ENCODE measurements at places on chromosomes 2 and 18. TPM values are rescaled to one million over a fixed set of nuclear protein-coding genes. Genes with fewer than 3 reads are reported as not detected.
A peak's percentile ranks its signal among the peaks of the same experiment; 100 is the strongest.

The CASP8 gene
- 78.7 TPM for total RNA-seq

The UPP2 gene
- not detected for total RNA-seq

The GCG gene
- not detected for total RNA-seq

DNA sequence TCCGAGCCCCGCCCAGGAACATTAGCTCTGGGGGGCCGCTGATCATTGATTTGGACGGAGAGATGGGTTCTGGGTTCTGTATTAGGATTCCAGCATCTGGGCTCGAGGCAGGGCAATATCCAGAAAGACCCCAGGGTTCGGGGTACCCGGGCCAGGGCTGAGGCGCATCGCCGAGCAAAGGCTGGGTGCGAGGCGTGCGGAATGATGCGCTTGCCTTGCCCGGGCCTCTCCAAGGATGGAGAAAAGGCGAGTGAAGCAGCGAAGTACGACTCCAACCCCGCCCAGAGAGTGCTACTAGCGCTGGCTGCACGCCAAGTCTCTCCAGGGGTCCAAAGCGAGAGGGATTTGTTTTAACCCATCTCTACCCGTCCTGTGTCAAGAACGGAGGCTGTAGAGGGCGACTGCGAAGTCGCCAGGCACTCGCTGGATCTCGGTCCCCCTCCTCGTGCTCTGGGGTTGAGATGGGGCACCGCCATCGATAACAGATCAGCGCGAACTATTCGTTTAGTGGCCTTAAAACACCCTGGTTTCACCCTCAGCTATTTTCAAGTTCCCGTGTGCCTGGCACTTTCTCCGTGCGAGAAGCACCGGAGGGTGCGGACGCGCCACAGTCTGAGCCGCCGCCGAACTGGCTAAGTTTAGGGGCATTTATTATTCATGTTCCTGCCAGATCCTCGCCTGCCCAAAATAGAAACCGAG, 1.9 kb downstream of the ADCYAP1 start:
- peaks cover 16% of the 10 kb centered on the region for H3K4me1 ChIP-seq
- no peaks in the 10 kb centered on the region for H3K36me3 ChIP-seq
- no peak for DNase-seq
- no peak overlapping the region for H3K27ac ChIP-seq
- peaks cover 73% of the 10 kb centered on the region for H3K27me3 ChIP-seq

DNA sequence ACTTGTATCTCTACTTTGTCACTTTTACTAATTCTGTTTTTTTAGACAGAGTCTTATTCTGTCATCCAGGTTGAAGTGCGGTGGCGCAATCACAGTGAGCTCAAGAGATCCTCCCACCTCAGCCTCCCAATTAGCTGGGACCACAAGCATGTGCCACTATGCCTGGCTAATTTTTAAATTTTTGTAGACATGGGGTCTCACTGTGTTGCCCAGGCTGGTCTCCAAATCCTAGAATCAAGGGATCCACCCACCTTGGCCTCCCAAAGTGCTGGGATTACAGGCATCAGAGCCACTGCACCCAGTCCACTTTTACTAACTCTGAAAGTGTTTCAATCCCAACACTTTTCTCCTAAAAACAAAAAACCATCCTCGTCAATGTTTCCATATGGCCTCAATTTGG, 94.9 kb downstream of the MALT1 start:
- peaks cover 43% of the 10 kb centered on the region for H3K27me3 ChIP-seq
- no peak overlapping the region for H3K4me3 ChIP-seq
- no peak overlapping the region for H3K27ac ChIP-seq
- no peak for DNase-seq
- H3K4me1 ChIP-seq: peaks cover 27% of the 10 kb centered on the region

GRCh38 chr18:75201282-75202270, 7.4 kb downstream of the PTGR3 start:
- H3K27ac ChIP-seq: no peak overlapping the region
- peaks cover 14% of the 10 kb centered on the region for H3K27me3 ChIP-seq
- DNase-seq: no peak
- no peaks in the 10 kb centered on the region for H3K36me3 ChIP-seq

- no peak for DNase-seq
- H3K4me1 ChIP-seq: no peaks in the 10 kb centered on the region
- no peaks in the 10 kb centered on the region for H3K36me3 ChIP-seq
- H3K4me3 ChIP-seq: no peak overlapping the region
- H3K27me3 ChIP-seq: peaks cover 5% of the 10 kb centered on the region
- no peak overlapping the region for H3K27ac ChIP-seq
Measured at GRCh38 chr2:217835931-217836891, 166.6 kb downstream of the TNS1 start.

DNA sequence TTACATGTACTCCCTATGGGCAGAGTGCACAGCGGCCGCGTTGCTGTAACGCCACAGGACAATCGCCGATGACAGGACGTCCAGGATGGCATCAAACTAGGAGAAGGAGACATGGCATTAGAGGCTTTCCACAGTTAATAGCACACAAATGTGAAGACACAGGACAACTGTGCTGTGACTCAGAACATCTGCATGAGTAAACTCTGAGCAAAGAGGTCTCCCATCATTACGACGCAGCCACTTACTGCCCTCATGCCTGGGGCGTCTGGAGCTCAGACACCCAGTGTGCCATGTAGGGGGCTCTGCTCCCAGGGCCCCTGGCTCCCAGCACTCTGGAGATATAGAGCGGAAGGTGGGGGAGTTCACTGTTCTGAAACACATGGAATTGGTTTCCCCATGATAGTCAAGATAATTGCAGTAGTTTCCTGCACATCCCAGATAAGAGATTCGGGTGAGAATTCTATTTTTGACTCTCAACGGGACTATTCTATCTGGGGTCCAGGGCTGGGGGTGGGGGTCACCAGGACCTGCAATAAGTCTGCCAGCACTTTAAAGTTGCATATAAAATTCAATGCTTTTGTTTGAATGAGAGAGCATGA, 168.1 kb downstream of the TMEM163 start:
- no peak overlapping the region for H3K4me3 ChIP-seq
- peaks cover 2% of the 10 kb centered on the region for H3K27me3 ChIP-seq
- no peaks in the 10 kb centered on the region for H3K36me3 ChIP-seq
- DNase-seq: no peak
- no peaks in the 10 kb centered on the region for H3K4me1 ChIP-seq

DNA sequence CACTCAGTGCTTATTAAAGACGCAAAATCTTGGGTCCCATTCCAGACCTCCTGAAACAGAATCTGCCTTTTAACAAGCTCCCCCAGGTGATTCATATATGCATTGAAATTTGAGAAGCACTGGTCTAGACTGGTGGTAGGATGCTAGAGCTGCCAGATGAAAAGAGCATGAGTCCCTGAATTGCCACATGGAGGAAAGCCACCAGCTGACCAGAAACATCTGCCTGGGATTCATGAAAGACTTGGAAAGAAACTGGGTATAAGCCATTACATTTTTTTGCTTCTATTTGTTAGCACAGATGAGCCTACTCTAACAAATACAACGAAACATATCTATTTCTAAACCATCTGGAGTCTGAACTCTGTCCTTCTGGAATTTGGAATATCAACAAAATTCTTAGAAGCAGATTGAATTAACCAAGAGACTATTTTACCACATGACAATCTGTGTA, 228.9 kb downstream of the RBM43 start:
- H3K4me3 ChIP-seq: no peak overlapping the region
- H3K4me1 ChIP-seq: peaks cover 6% of the 10 kb centered on the region
- H3K27ac ChIP-seq: no peak overlapping the region

- DNase-seq: no peak
- peaks cover 8% of the 10 kb centered on the region for H3K4me1 ChIP-seq
- no peaks in the 10 kb centered on the region for H3K27me3 ChIP-seq
Measured at GRCh38 chr18:57542126-57542525, 44.4 kb downstream of the FECH start.

DNA sequence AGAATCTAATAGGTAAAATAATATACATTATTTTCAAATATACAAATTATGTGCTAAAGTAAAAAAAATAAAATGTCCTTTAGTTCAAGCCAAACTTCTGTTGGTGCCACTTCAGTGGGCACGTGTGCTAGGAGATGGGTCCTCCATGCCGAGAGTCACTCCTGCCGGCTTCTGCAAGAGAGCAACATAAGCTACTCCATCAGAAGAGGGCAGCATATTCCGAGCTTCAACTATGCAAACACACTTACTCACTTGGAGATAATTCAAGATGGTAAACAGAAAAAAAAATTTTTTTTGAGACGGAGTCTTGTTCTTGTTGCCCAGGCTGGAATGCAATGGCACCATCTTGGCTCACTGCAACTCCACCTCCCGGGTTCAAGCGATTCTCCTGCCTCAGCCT, 24.4 kb downstream of the CNOT11 start:
- H3K27ac ChIP-seq: no peak overlapping the region
- DNase-seq: no peak
- no peaks in the 10 kb centered on the region for H3K27me3 ChIP-seq
- peaks cover 21% of the 10 kb centered on the region for H3K4me1 ChIP-seq
- peaks cover 14% of the 10 kb centered on the region for H3K36me3 ChIP-seq

GRCh38 chr2:39724828-39725144, 54.3 kb downstream of the THUMPD2 start:
- H3K27me3 ChIP-seq: peaks cover 5% of the 10 kb centered on the region
- DNase-seq: no peak
- H3K4me1 ChIP-seq: peaks cover 7% of the 10 kb centered on the region
- no peaks in the 10 kb centered on the region for H3K36me3 ChIP-seq
- no peak overlapping the region for H3K4me3 ChIP-seq

- DNase-seq: peak; percentile 10
- peaks cover 7% of the 10 kb centered on the region for H3K27me3 ChIP-seq
- H3K27ac ChIP-seq: no peak overlapping the region
- no peaks in the 10 kb centered on the region for H3K4me1 ChIP-seq
Measured at GRCh38 chr2:204479557-204479956, 65.7 kb upstream of the PARD3B start.

- H3K36me3 ChIP-seq: no peaks in the 10 kb centered on the region
- H3K27ac ChIP-seq: no peak overlapping the region
- no peaks in the 10 kb centered on the region for H3K27me3 ChIP-seq
- peaks cover 4% of the 10 kb centered on the region for H3K4me1 ChIP-seq
- H3K4me3 ChIP-seq: no peak overlapping the region
Measured at GRCh38 chr2:203510941-203511305, 24.2 kb downstream of the RAPH1 start.

DNA sequence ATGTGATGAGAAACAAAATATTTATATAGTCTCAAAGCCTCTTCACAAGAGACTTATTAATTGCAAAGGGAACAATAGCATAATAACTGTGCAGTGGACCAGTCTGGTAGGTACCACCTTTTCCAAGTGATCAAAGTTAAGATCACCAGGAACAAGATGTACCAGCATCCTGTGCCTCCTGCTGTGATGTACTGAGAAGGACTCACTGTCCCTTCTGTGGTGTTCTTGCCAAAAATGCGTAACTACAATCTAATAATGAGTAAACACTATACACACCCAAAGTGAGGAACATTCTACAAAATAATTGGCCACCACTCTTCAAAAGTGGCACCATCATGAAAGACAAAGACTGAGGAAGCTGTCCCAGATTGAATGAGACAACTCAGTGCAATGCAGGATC, 14.5 kb downstream of the GNLY start:
- no peak overlapping the region for H3K4me3 ChIP-seq
- H3K4me1 ChIP-seq: peaks cover 24% of the 10 kb centered on the region
- no peak overlapping the region for H3K27ac ChIP-seq
- DNase-seq: no peak
- no peaks in the 10 kb centered on the region for H3K36me3 ChIP-seq
- H3K27me3 ChIP-seq: peaks cover 14% of the 10 kb centered on the region

GRCh38 chr2:24453379-24454073, 37.5 kb upstream of the NCOA1 start:
- no peaks in the 10 kb centered on the region for H3K27me3 ChIP-seq
- peaks cover 11% of the 10 kb centered on the region for H3K4me1 ChIP-seq
- no peak for DNase-seq
- H3K4me3 ChIP-seq: no peak overlapping the region
- peaks cover 7% of the 10 kb centered on the region for H3K36me3 ChIP-seq

GRCh38 chr2:209525834-209526281, 102.0 kb downstream of the MAP2 start:
- H3K4me1 ChIP-seq: peaks cover 12% of the 10 kb centered on the region
- H3K4me3 ChIP-seq: peak overlapping the region; percentile 7
- no peak overlapping the region for H3K27ac ChIP-seq
- no peak for DNase-seq
- H3K36me3 ChIP-seq: no peaks in the 10 kb centered on the region

DNA sequence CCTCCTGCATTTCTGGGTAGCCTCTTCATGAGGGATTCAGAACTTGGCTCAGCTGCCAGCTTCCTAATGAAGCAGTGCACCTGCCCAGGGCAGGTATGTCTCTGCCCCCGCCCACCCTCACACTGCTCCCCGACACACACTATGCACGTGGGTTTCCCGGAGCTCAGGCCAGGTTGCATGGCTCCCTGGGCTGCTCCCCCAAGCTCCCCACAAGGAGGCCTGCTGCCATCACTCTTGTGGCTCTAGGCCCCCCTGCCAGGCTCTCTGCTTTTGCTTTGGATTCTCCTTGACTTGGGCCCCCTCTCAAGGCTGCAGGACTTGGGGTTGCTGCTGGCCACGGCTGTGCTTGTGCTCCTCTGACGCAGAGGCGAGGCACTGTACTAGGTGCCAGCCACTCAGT, 43.6 kb downstream of the ADD2 start:
- no peak overlapping the region for H3K4me3 ChIP-seq
- no peak overlapping the region for H3K27ac ChIP-seq
- H3K4me1 ChIP-seq: no peaks in the 10 kb centered on the region
- no peaks in the 10 kb centered on the region for H3K27me3 ChIP-seq
- DNase-seq: no peak

DNA sequence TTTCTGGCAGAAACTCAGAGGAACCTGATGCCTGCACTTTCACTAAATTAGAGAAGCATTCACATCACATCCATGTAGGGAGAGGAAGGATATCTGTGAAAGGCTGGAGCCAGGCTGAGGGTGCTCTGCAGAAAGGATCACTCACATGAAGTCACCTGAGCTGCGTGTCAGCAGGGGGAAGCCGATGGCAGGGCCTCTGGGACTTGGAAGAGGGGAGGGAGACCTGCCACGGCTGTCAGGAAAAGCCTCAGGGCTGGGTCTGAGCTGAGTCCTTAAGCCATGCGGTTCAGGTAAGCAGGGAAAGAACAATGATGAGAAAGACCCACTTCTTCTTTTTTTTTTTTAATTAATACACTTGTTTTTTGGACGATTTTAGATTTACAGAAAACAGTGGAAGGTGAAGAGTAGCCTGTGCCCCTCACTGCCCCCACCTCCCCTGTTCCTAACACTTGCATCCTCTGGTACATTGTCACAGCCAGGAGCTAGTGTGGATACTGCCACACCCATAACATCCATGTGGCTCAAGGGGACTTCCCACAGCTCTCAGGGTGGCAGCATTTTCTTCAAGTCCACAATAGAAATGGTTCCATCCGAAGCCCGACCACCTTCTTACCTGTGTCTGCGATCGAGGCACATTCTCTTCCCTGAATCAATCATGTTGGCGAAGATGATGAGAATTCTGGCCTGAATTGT, 156.5 kb upstream of the TPO start:
- no peaks in the 10 kb centered on the region for H3K36me3 ChIP-seq
- no peaks in the 10 kb centered on the region for H3K27me3 ChIP-seq
- no peak overlapping the region for H3K27ac ChIP-seq
- DNase-seq: no peak

DNA sequence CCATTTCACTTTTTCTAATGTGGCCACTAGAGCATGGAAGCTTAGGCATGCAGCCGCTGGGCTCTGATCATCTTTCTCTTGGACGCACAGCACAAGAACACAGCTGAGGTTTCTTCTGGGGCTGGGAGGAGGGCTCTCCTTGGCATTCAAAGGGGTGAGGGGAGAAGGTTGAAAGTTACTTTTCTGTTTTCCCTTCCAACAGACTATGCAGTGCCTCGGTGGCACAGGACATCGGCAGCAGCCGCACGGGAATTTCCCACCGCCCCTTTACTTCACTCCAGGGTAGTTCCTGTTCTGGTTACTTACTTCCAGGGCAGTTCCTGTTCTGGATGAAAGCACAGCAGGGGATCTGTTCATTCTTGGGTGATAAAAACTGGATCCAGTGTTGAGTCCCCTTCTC, 18.9 kb upstream of the MAL start:
- H3K4me3 ChIP-seq: no peak overlapping the region
- no peak for DNase-seq
- H3K36me3 ChIP-seq: no peaks in the 10 kb centered on the region
- H3K27me3 ChIP-seq: peaks cover 8% of the 10 kb centered on the region
- H3K27ac ChIP-seq: no peak overlapping the region
